ENCODE measurements at places on chromosomes 1 and 21.
A peak's percentile ranks its signal among the peaks of the same experiment; 100 is the strongest.

GRCh38 chr1:27342391-27342777 lies 562 bp downstream of the SYTL1 start:
- no peak for DNase-seq

- DNase-seq, result no peak
Measured at GRCh38 chr1:106721790-106722189, 334.7 kb upstream of the PRMT6 start.

DNA sequence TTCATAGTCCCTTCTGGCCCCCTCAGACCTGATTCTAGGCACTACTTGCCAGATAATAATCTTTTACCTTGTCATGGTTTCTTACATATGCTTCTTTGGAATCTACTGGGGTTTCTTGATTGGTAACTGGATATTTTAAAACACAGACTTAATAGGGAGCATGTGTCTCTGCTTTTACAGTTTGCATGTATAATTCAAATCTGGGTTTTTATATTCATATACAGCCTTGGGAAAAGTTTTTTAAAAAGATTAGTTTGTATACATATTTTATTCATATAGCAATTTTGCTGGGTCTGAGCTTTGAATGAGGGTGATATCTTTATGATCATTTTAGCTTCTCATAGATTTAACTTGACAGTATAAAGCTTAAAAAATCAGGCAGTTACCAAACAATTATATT lies 21.1 kb upstream of the CD1D start:
- DNase-seq, result no peak

DNA sequence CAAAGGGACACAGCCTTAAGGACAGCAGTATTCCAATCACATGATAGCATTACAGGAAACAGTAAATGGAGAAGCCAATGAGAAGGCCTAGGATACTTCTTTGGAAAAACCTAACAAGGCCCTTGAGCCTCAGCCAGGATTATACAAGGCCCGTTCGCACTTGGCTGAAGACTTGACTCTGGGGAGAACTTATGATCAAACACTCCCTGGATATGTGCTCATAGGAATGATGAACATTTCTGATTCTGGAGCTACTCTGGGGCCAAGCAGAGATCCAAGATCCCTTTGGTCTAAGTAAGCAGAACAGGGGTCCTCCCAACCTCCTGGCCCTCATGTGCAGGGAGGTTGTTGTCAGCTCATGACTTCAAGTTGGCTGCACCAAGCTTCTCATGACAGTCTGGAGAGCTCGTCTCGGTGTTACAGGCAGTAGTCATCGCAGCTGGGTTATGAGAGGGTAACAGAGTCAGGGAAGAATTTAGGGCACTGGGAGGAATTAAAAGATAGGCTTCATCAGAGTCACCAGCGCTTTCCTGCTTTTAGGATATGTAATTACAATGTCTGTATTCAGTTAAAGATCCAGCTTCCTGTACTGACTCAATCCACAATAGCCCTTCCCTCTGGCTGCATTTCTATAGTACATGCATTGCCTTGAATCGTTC lies 92.5 kb upstream of the IRF2BP2 start:
- no peak for DNase-seq

GRCh38 chr1:87457408-87457807 lies 128.7 kb downstream of the LMO4 start:
- no peak for DNase-seq

DNA sequence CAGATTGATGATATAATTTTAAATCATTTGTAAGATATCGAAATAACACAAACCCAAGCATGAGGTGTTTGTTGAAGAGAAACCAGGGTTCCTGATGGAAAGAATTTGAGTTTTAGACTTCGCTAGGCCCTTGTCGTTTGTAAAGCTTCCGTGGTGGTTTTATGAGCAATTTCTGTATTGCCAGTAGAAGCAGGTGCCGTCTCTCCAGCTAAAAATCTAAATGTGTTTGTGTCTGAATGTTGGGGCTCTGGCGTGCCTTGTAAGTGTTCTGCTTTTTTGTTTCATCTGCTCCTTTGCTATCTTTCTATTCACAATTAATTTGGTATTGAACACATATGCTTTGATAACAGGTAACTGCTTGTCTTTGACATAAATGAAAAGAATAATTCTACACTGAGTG lies 27.5 kb downstream of the CHRM3 start:
- DNase-seq, result no peak

GRCh38 chr1:153578936-153579335 lies 13.3 kb upstream of the S100A2 start:
- no peak for DNase-seq

- DNase-seq, result no peak
Measured at GRCh38 chr1:27885621-27886352, 13.4 kb downstream of the THEMIS2 start.

DNA sequence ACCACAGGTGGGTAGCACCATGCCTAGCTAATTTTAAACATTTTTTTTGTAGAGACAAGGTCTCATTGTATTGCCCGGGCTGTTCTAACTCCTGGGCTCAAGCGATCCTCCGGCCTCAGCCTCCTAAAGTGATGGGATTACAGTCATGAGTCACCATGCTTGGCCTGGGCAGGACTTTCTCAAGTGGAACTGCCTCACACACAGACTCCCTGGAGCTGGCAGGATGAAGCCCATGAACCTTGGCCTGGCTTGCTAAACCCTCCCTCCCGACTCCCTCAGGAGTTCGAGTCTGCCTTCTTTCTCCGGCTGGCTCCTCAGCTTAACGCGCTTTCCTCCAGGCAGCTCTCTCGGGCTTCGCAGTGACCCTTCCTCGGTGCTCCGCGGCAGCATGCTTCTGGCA lies 7.7 kb upstream of the ECE1 start:
- no peak for DNase-seq

DNA sequence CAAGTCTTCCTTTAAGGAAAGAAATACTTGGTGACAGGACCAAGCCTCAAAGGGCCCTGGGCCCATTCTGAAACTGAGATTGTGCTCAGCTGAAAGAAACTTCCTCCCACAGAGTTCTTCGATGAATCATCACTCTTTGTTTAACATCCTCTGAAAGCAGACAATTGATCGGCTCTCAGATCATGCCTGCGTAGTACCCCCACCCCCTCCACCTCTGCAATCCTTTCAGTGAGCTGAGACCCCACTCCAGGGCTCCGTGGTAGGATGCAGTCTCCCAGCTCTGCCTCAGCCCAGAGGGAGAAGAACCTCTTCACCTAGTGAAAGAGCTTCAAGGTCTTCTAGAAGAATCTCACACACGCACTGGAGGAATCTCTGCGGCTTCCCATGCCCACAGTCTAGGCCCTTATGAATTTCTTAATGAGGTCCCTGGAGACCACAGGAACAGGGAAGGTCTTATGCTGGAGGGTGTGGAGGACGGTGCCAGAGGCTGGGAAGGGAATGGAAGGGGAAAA lies 104.9 kb upstream of the SOD1 start:
- DNase-seq, result peak; percentile 42

DNA sequence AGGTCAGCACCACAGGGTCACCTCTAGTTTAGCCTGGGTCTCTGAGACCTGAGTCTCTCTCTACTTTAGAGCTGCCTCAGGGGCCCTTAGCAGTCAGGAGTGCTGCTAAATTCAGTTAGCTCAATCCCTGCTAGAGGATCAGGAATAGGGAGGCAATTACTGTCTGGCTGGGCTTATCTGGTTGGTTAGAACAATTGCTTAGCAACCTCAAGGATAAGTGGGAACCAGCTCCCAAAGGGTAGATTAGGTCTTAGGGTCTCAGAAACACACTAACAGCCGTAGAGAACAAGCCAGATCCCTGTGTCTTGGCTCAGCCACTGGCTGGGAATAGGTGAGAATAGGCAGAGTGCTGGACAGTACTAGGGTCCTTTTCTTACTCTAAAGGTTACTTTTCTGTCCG lies 7.7 kb downstream of the PM20D1 start:
- DNase-seq, result no peak

DNA sequence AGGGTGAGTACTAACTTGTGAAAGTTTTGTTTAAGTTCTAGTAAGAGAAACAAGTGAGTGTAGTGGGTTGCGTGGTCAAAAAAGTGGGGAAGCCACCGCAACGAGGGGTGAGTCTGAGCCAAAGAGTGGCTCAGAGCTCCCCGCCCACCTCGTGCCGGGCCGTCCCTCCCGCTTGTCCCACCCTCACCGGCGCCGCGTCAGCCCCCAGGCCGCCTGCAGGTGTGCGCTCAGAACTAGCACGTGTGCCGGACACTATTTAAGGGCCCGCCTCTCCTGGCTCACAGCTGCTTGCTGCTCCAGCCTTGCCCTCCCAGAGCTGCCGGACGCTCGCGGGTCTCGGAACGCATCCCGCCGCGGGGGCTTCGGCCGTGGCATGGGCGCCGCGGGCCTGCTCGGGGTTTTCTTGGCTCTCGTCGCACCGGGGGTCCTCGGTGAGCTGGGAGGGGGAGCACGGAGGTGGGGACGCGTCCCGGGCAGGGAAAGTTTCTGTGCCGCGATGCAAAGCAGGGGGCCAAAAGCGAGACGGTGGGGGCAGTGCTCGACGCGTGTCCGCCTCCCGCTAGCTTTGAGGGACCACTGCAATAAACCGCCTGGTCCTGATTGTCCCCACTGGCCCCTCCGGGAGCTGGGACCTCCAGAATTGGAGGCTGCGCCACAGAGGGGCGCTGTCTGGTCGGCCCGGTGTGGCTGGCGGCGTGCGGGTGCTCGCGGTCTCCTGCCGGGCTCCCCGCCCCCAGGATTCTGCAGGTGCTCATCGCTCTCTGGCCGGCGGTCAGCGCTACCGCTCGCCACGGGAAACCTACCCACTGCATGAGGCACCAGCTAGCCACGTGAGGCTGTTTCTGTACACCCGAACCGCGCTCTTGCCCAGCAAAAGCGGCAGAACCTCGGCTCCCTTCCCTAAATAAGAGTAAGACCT lies at the start of gene CR2:
CR2 (plus strand) TSS at position 283 of the 919 bp plus-strand sequence; CDS start at position 374, 91 bp downstream.
- DNase-seq, result no peak

Measured in putamen (tissue), 1 donor.